ENCODE measurements at places on chromosomes 4 and X.

DNA sequence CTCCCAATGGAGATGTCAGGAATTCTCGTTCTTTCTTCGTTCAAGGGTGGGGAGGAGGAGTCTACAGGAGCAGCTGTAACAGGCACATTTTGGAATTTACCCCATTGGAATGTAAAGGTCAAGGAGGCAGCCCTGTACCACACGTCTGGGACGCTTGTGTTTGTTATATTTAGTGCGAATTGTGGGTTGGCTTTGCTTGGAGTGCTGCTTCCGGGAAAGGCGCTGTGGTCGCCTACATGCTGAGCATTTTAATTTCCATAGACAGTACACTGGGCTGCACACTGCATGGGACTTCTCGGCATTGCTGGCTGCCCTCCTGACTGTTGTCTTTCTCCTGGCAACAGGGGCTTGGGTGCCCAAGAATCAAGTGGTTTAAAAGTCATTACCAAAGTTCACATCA is 12.8 kb downstream of the GYG2 start:
- H3K27me3 ChIP-seq: no peaks in the 10 kb centered on the region
- H3K27ac ChIP-seq: no peak overlapping the region
- H3K4me3 ChIP-seq: no peak overlapping the region
- DNase-seq: no peak
- H3K36me3 ChIP-seq: no peaks in the 10 kb centered on the region

- H3K4me1 ChIP-seq: no peaks in the 10 kb centered on the region
- H3K27ac ChIP-seq: no peak overlapping the region
- no peak for DNase-seq
- no peaks in the 10 kb centered on the region for H3K36me3 ChIP-seq
- no peak overlapping the region for H3K4me3 ChIP-seq
These were observed 8.6 kb upstream of the CCDC110 start for GRCh38 chr4:185480016-185480732.

DNA sequence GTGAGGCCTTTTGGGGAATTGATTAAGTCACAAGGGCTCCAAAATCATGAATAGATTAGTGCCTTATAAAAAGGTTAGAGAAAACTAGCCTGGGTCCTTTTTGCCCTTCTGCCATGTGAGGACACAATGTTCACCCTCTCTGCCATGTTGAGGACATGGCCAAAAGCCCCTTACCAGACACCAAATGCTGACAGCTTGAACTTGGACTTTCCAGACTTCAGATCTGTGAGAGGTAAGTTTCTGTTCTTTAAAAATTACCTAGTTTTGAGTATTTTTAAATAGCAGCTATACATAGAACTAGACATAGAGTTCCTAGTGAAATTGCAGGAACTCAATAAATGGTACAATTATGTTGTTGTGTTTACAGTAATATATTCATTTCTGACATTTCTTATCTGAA is 1214.4 kb downstream of the ADGRL3 start:
- H3K27me3 ChIP-seq: no peaks in the 10 kb centered on the region
- no peaks in the 10 kb centered on the region for H3K36me3 ChIP-seq
- DNase-seq: no peak
- no peak overlapping the region for H3K27ac ChIP-seq

DNA sequence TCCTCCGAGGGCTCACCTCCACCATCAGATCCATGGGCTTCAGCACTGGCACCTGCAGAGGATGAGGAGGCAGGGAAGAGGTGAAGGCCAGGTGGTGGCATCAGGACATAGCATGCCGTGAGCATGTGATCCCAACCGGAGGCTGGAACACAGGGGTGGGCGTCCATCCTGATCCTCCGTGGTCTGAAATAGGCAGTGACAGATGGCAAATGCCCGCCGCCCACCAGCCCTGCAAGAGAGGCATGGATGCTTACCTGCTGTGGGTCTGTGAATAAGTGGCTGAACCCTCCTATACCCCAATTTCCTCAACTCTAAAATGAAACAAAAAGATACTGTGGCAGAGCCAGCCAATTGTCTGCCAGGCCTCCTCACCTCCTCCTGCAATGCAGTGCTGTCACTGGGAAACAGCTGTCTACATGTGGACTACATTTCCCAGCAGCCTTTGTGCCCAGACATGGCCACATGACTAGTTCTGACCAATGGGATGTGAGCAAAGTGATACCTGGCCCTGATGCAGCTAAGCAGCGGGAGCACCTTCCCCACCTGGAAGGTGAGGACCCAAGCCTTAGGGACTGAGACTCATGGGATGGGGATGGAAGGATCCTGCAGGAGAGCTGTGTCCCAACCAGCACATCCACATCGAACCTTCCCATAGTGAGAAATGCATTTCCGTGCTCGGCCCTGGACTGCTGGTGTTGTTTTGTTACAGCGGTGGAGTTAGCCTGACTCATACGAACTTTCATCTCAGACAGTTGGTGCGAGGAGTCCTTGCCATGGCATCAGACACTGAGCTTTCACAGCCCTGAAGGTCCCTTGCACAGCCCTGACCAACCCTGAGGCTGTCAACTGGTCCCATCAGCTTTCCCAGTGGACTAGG is 99.5 kb downstream of the PPP2R2C start:
- DNase-seq: no peak
- H3K4me3 ChIP-seq: no peak overlapping the region
- H3K27ac ChIP-seq: no peak overlapping the region
- no peaks in the 10 kb centered on the region for H3K27me3 ChIP-seq
- no peaks in the 10 kb centered on the region for H3K4me1 ChIP-seq
- H3K36me3 ChIP-seq: no peaks in the 10 kb centered on the region

DNA sequence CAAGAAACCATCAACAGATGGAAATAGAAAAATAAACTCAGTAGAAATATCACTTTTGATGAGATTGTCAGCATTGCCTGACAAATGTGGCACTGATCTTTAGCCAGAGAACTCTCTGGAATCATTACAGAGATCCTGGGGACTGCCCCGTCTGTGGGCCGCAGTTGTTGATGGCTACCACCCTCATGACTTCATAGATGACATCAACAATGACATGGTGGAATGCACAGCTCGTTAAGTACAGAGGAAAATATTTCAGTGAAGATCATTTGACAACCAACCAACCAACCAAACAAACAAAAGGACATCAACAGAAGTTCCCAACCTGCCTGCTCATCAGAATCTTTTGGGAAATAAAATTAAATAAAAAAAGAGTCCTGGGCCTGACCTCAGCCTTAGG is 132.6 kb downstream of the UCHL1 start:
- H3K4me3 ChIP-seq: no peak overlapping the region
- H3K4me1 ChIP-seq: no peaks in the 10 kb centered on the region
- H3K27ac ChIP-seq: no peak overlapping the region
- H3K36me3 ChIP-seq: no peaks in the 10 kb centered on the region
- no peak for DNase-seq

DNA sequence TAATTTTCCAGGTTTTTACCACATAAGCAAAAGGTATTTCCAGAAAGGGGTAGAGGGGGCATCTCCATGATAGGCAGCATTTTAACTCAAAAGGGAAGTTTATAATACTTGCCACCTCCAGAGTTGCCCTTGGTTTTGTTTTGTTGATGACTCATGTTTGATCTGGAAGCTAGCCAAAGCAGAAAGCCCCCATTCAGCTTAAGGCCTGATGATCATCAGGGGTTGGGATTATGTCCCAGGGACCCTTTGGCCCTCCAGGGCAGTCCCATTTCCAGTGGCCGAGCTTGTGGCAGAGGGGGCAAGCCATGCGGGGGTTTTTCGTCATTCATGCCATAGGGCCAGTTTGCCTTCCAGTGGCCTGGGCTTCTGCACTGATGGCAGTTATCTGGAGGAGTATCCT is 143.0 kb upstream of the PLAC1 start:
- no peaks in the 10 kb centered on the region for H3K36me3 ChIP-seq
- no peaks in the 10 kb centered on the region for H3K4me1 ChIP-seq
- H3K4me3 ChIP-seq: no peak overlapping the region
- no peaks in the 10 kb centered on the region for H3K27me3 ChIP-seq

DNA sequence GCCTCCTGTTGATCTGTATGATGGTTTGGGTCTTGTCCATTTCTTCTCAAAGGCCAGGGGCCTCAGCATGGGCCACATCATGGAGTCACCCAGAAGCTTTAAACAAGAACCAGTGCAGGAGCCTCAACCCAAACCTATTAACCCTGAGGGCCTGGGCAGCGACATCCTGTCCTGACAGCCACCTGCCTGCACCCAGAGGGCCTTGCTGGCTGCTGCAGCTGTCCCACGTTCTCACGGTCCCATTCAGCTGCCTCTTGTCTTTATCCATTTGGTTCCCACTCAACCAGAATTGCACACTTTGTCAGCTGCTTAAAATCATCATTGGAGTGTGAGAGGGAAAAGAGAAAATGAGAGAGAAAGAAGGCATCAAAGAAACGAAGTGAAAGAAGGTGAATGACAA is 21.6 kb downstream of the C4orf50 start:
- no peak overlapping the region for H3K4me3 ChIP-seq
- H3K4me1 ChIP-seq: no peaks in the 10 kb centered on the region
- H3K27me3 ChIP-seq: no peaks in the 10 kb centered on the region
- no peaks in the 10 kb centered on the region for H3K36me3 ChIP-seq

- no peak overlapping the region for H3K27ac ChIP-seq
- DNase-seq: no peak
- H3K36me3 ChIP-seq: no peaks in the 10 kb centered on the region
- no peak overlapping the region for H3K4me3 ChIP-seq
- no peaks in the 10 kb centered on the region for H3K27me3 ChIP-seq
These were observed 22.8 kb downstream of the USP9X start for GRCh38 chrX:41108007-41108406.

DNA sequence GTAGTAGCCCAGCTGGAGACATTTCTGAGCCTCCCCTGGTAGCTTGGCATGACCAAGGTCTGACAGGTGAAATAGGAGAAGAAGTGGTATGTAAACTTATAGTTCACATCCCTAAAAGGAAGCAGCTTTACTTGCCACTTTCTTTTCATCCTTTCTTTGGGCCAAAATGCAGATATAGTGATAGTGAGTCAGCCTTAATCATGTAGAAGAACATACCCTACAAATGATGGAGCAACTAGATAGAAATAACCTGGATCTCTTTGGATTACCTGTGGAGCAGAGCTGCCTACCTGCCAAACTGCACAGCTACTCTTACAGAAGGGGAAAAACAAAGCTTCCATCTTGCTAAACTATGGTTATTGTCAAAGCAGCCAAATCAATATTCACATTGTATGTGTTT is 106.7 kb upstream of the LCORL start:
- no peaks in the 10 kb centered on the region for H3K36me3 ChIP-seq
- DNase-seq: no peak
- no peaks in the 10 kb centered on the region for H3K27me3 ChIP-seq
- H3K4me3 ChIP-seq: no peak overlapping the region

DNA sequence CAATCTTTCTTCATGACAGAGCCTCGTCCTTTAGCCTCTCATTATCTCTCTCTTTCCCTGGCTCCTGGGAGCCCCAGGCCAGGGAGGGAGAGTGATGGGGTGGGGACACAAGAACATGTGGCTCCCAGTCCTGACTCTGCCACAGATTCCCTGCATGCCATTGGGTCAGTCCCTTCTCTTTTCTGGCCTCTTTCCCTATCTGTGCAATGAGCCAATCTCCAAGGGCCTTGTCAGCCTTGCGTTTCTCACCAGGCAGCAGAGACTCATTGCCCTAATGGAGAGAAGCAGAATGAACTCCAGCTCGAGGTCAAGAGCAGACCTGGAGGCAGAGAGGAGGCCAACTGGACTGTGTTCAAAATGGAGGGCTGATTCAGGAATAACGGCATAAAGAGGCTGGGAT is 38.4 kb upstream of the PJA1 start:
- H3K36me3 ChIP-seq: no peaks in the 10 kb centered on the region
- no peaks in the 10 kb centered on the region for H3K4me1 ChIP-seq
- H3K27me3 ChIP-seq: no peaks in the 10 kb centered on the region

DNA sequence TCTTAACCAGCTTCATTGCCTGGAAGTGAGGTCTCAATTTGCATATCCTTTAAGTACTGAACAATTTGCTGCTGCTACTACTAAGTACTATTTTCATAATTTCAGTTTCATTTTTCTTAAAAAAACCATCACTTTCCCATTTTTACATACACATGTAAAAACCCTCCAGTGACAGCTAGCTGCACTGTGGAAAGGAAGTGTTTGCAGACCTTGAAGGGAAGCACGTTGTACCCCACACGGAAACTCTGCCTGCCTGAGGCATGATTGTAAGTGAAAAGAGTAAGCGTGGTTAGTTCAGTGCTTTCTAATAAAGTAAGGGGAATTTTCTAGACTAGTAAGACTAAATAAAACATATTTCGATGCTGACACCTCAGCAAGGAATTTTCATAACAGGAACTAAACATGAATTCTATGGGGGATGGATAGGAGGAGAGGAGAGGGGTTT is 103.6 kb downstream of the RAPGEF2 start:
- H3K27ac ChIP-seq: no peak overlapping the region
- H3K4me3 ChIP-seq: no peak overlapping the region
- H3K36me3 ChIP-seq: no peaks in the 10 kb centered on the region
- no peaks in the 10 kb centered on the region for H3K27me3 ChIP-seq
- DNase-seq: no peak

DNA sequence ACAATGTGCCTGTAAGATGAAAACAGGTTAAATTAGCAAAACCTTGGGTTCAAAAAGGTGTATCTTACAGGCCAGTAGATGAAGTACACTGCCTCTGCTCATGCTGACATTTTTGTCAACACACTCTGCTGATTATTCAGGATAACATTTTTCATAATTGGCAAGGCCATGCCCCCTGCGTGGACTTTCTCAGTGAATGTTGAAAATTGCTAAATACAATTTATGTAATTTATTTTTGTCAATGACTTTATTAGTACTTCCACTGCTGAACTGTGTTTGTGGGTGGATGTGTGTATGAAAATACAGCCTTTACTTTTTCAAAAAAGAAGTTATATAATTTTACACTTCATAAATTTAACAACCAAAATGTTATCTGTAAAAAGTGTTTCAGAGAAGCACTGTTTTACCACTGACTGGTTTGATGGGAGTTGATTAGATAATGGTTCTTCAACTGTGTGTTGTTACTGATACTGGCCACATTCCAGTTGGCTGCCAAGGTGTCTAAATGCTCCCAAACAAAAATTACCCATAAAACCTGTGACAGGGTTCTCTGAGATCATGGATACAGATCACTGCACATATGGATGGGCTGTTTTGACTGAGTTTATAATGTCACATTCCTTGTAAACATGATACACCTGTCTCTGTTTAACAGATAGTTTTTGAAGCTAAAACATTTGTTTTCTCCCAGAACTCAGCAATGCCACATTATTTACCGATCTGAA is 151.9 kb upstream of the SLC7A11 start:
- H3K4me1 ChIP-seq: no peaks in the 10 kb centered on the region
- no peak overlapping the region for H3K4me3 ChIP-seq
- H3K36me3 ChIP-seq: no peaks in the 10 kb centered on the region

DNA sequence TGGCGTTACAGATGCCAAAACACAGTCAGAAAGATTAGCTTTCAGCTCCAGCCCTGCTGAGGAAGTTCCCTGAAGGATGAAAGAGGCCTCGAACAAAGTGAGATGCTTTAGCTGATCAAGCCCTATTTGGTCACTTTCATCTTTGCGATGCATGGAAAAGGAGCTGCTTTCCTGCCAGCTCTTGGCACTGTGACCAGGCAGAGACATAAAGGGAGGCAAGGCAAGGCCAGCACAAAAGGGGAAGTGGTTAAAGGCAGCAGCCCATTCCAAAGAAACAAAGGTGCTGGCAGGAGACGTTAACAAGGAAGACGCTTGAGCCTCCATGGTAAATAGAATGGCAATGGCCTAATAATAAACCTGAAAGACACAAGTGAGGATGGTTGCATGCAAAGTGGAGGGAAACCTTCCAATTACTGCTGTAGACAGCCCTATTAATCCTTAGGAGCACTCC is 617.1 kb upstream of the INTU start:
- H3K4me3 ChIP-seq: no peak overlapping the region
- no peaks in the 10 kb centered on the region for H3K27me3 ChIP-seq
- no peaks in the 10 kb centered on the region for H3K36me3 ChIP-seq
- no peaks in the 10 kb centered on the region for H3K4me1 ChIP-seq

- no peak overlapping the region for H3K27ac ChIP-seq
- H3K36me3 ChIP-seq: no peaks in the 10 kb centered on the region
- no peak overlapping the region for H3K4me3 ChIP-seq
- no peaks in the 10 kb centered on the region for H3K27me3 ChIP-seq
- no peak for DNase-seq
- H3K4me1 ChIP-seq: no peaks in the 10 kb centered on the region
These were observed 1624.0 kb upstream of the IGFBP7 start for GRCh38 chr4:58734030-58734674.

All from naive thymus-derived CD4-positive, alpha-beta T cell (primary cell).